Stimulated activated CD4-positive, alpha-beta T cell treated with anti-CD3 and anti-CD28 coated beads, Interleukin-15, amount 100 ng/mL, for 24 hours (primary cell): ENCODE measurements at places on chromosomes 3 and 15.

- DNase-seq: no peak
These were observed 133.2 kb upstream of the PLXND1 start for GRCh38 chr3:129739634-129740033.

GRCh38 chr3:9409981-9410854 is 12.8 kb downstream of the SETD5 start:
- no peak for DNase-seq

- peak; percentile 58 for DNase-seq
These were observed 9.1 kb upstream of the GNAI2 start for GRCh38 chr3:50226888-50227389.

GRCh38 chr3:37793889-37794591 is 67.6 kb upstream of the CTDSPL start:
- DNase-seq: no peak

DNA sequence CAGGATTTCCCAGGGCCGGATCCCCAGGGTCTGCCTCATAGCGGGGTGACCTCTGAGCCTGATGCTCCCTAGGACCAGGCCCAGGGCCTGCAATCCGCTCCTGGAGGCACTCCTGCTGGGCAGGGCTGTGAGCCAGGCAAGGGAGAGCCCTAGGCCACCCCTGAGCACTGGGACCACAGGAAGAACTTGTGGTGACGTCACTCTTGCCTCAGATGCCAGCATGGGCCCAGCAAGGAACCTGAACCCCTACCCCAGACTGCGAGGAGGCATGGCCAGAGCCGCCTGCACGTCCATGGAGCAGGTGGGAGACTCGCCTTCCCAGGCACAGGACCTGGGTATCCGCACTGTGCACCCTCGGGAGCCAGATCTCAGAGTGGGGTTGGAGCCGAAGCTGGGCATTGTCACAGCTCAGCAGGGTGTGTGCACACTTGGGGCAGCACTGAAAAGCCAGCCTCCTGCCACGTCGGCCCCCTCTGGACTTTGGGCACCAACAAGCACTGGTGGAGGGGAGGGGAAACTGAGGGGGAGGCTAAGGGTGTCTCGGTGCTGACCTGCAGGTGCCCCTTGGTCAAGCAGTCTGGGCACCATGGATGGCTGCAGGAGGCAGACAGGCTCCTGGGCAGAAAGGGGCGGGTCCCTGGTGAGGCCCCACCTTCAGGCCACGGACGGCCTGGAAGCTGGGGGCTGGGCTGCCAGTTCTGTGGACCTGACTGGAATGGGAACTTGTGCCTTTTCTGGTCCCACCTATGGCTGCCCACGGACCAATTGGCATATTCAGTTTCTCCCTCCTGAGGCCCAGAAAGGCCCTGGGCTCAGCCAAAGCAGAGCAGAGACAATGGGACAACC is 49.3 kb downstream of the SLC6A20 start:
- no peak for DNase-seq

DNA sequence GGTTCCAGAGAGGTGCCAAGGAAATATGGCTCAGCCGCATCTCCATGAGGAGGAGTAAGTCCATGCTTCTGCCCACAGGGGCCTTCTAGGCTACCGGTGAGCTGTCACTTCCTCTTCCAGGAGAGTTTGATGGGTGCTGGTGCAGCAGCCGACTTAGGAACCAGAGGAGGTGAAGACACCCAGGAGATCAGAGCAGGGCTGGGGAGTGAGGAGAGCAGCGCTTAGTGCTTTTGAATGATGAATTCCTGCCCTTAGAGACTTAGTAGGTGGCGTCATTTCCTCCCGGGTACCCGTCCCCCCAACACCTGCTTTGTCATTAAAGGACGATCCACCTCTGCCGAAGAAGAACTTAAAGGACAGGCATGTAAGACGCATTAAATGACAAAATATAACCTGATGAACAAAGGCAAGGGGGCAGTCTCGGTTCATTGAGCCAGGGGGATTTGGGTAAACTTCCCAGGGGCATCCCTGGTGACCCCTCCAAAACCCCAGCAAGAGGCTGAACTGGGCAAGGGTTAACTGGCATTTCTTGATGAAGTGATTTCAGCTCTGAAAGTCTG is 67.6 kb downstream of the HES1 start:
- peak; percentile 47 for DNase-seq

GRCh38 chr3:149618151-149619123 is 39.4 kb downstream of the WWTR1 start:
- no peak for DNase-seq

DNA sequence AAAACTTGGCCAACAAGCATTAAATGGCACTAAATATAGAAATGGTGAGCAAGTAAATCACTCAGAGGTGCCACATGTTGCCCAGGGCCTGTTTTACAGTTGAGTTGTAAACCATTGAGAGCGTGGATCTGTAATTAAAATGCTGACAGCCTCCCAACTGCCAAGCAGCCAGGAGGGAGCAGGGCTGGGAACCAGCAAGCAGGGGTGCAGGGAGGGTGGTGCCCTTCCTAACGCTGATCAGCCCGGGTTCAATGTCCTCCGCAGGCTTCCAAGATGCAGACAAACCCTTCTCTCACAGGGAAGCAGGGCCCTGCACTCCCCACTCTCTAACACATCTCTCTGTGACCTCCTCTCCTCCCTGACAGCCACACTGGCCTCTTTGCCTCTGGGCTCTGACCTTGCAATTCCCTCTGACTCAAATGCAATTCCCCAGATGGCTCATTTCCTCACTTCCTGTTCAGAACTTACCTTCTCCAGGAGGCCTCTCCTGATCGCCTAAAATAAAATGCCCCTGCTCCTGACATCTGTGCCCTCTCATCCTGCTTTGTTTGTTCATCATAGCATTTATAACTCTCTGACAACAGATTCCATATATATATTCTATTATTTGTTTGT is 40.0 kb downstream of the WNT7A start:
- no peak for DNase-seq

GRCh38 chr3:190558796-190559195 is 44.9 kb downstream of the IL1RAP start:
- no peak for DNase-seq

- no peak for DNase-seq
These were observed 325.0 kb upstream of the CFAP20DC start for GRCh38 chr3:59374818-59375211.

- no peak for DNase-seq
These were observed 70.3 kb upstream of the PRICKLE2 start for GRCh38 chr3:64295594-64295993.

DNA sequence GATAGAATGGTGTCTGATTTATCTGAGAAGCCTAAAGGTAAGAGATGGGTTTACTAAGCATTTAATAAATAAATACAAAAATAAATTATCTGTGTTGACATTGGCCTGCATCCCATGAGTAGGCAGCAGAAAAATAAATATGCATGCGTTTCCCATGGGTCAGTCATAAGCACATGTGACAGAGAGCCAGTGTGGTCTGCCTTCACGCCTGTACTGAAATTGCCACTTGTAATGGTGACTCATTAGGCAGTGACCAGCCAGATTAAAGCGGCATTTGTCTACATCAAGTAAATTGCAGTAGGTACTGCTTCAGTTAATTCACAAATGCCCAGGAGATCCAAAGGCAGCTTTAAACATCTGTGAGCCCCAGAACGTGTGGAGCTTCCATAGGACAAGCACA is 399.6 kb downstream of the NAALADL2 start:
- no peak for DNase-seq

DNA sequence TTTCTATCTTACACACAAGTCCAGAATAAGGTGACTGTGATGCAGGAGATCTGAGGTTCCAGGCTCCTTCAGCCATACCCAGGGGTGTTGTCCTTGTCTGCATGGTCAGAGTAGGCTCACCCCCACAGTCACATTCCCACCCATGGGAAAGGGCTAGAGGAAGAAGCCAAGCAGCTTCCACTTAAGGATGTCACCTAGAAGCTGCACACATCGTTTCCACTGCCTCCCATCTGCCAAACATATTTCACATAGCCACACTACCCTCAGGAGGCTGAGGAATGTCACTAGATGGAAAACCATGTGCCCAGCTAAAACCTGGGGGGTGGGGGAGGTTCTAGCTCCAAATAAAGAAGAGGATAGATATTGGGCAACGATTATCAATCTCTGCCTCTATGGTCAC is 58.1 kb downstream of the TMEM39A start:
- DNase-seq: no peak

- DNase-seq: no peak
These were observed 137.9 kb downstream of the CBLB start for GRCh38 chr3:105730801-105731354.

DNA sequence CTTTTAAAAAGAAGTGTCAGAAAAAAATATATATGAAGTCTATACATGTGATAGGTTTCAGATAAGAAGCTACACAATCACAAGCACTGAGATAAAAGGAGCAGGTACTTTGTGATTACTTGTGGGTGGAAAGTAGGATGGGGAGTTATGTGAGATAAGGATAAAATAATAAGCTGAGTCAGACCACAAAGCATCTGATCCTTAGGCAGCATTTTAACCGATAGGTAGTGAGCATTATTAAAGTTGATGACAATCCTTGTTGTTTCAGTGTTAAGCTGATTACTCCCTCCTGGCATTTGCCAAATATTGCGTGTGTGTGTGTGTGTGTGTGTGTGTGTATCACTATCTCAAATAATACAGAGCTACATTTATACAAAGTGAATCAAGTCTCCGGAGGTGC is 483.1 kb downstream of the NAALADL2 start:
- DNase-seq: no peak

DNA sequence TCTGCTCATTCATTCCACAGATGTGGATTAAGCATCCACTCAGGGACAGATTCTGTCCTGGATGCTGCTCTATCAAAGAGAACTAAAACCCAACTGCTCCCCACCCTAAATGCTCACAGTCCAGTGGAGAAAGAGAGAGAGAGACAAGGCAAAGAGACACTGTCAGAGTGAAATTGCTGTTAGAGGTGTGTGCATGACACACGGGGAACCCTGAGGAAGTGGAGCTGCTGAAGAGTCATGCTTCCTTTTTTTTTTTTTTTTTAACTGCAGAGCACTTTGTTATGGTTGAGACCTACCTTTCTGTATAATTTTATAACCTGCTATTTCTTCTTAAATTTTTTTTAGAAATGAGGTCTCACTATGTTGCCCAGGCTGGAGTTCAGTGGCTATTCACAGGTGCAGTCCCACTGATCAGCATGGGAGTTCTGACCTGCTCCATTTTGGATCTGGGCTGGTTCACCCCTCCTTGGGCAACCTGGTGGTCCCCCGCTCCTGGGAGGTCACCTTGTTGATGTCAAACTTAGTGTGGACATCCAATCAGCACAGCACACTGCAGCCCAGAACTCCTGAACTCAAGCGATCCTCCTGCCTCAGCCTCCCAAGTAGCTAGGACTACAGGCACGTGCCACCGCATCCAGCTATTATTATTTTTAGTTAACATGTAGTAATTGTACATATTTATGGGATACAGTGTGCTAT is 18.2 kb upstream of the PSTPIP1 start:
- peak; percentile 17 for DNase-seq

GRCh38 chr3:20324664-20325478 is 138.9 kb upstream of the SGO1 start:
- no peak for DNase-seq

GRCh38 chr15:67305506-67305905 is 50.9 kb downstream of the IQCH start:
- DNase-seq: no peak

DNA sequence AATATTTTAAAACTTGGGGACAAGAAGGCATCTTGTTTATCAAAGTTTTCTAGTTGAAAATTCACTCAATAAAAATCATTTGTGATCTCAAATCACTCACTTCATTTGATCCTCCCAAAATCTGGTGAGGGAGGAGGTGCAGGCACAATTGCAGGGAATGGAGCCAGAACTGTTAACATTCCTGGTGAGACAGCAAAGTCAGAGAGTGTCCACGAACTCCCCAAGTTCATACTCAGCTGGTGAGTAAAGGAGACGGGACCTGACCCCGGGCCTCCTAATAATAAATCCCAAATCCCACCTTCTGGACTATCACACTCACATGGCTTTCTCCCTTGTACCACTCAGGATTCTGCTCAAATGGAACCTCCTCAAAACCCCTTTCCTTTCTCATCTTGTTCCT is 252.3 kb upstream of the LRTM1 start:
- DNase-seq: no peak

DNA sequence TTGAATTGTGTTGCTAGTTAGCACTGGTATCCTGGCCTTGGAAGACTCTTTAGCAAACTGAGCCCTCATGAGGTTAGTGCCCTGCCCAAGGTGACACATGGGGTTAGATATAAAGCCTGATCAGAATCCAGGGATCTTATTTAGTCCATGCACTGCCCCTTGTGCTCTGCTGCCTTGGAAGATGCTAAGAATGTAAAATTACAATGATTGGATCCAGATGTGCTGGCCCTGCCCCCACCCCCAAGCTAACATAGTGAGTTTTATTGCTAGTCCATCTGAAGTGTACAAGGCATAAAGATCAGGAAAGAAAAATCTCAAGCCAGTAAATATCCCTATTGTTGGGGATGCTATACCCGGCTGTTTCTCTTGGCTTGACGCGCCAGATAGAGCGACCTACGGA is 248.1 kb upstream of the C2CD4B start:
- no peak for DNase-seq

- no peak for DNase-seq
These were observed 1.2 kb upstream of the PLIN1 start for GRCh38 chr15:89680282-89680873.

GRCh38 chr15:93330912-93331544 is 242.0 kb upstream of the RGMA start:
- DNase-seq: no peak

DNA sequence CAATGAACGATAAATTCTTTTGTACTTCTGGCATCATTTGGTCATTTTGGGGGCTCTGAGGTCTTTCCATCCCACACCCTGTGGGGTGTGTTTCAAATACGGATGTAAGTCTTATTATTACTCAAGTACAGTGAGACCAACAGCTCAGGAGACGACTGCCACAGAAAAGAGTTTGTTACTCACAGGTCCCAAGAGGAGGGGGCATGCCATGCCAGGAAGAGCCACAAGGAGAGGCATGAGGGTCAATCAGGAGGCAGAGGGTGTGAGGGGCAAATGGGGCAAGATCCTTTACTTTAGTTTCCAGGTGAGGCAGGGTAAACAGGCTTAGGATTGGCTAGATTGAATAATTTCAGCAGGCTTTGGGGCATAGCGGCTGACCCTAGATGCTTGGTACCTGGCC is 21.6 kb downstream of the TRH start:
- no peak for DNase-seq

GRCh38 chr3:99915906-99916432 is 98.3 kb downstream of the CMSS1 start:
- DNase-seq: no peak

DNA sequence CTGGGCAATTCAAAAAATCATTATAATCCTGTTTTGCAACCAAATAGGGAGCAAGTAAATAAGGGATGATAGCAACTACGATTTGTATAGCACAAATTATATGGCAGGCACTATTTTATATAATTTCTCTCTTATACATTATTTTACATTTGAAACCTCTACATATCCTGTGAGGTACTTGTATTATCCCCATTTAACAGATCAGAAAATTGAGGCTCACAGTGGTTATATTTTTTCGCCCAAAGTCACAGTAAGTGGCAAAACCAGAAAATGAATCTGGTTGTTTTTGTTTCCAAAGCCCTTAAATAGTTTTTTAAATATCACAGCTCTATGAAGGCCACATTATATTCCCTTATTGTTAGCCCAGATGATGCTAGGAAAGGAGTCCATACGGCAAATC is 74.3 kb downstream of the MLH1 start:
- no peak for DNase-seq

GRCh38 chr3:110810356-110810755 is 261.3 kb upstream of the NECTIN3 start:
- DNase-seq: no peak

GRCh38 chr15:80760960-80761359 is 18.2 kb upstream of the CEMIP start:
- no peak for DNase-seq

- no peak for DNase-seq
These were observed 137.3 kb downstream of the CACNA2D3 start for GRCh38 chr3:54259636-54260035.
